BJ (cell line): ENCODE measurements at places on chromosomes 1 and 21. TPM values are rescaled to one million over a fixed set of nuclear protein-coding genes. Genes with fewer than 3 reads are reported as not detected.

Gene LCE6A
- not detected in 2 replicates for polyA plus RNA-seq

DNA sequence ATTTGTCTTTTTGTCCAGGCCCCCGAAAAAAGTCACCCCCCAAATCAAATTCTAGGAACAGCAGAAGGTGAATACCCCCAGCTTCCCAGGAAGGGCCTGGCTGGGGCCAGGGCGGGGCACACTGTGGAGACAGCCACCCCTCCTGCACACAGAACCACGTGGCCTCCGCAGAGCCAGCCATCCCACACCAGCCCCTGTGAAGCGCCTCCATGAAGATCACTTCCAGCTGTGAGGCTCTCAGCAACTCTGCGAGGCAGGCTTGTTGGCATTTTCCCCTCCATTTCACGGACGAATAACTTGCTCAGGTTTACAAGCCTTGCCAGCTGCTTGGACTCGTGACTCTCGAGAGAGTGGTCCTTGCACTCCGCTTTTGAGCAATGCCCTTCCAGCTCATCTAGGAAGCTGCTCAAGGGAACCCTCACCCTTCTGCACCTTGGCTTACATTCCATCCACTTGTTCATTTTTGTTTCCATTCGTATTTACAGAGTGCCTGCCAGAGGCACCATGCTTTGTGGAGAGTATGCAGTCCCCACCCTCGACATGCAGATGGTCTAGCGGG lies 48.2 kb downstream of the SYT6 start:
- DNase-seq: no peak

DNA sequence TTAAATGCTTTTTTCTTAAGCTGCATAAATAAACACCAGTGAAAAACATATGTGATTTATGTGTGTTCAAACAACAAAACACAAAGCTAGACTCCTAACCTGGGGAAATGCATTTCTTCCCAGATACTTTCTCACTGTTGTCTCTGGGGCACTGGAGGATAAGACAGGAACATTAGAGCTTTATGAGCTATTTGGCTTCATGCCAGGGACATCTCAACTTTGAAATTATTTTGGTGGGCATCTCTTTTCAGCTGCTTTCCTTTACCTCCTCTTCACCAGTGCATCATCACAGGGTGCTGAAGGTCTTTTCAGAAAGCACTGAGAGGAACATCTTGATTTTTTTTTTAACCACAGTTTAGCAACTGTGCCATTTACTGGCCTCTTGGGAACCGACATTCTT lies 212.9 kb downstream of the DNM3 start:
- no peak for DNase-seq

GRCh38 chr1:111154021-111154999 lies 14.3 kb downstream of the CEPT1 start:
- no peak for DNase-seq

DNA sequence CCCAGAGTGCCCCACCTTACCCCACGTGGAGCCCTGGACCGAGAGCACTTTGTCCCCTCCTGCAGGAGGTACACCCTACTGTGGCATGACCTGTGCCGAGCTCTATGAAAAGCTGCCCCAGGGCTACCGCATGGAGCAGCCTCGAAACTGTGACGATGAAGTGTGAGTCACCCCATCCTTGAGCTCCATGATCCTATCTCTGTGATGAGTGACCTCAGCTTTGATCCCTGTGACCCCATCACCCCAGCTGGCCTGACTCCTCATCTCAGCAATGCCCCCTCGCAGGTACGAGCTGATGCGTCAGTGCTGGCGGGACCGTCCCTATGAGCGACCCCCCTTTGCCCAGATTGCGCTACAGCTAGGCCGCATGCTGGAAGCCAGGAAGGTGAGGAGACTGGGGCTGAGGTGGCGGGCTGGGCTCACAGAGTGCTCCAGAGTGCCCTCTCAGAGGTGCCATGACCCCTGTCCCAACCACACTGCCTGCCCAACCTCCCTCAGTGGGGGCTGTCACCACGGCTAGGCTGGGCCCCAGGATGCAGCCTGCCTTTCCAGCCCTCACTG lies 16.2 kb upstream of the MPL start:
- DNase-seq: no peak

GRCh38 chr1:199221371-199222150 lies 582.7 kb downstream of the PTPRC start:
- no peak for DNase-seq

DNA sequence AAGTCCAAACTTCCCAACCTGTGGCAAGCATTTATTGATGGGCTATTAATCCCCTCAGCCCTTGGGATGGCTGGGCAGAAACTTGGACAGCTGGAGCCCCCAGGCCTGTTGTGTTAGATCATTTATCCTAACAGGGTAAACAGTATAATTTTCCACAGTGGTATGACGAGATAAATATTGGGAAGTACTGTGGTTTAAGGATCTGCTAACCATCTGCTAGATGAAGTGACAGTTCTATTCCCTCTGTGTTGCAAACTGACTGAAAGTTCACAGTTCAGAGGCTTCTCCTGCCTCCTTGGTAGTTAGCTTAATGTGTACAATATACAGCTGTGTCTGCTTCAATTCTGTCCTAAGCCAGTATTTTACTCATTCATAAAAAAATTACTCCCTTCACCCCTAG lies 127.5 kb upstream of the CHODL start:
- no peak for DNase-seq

GRCh38 chr1:183807549-183808168 lies 2.7 kb downstream of the RGL1 start:
- DNase-seq: peak; percentile 52

- no peak for DNase-seq
Observed at GRCh38 chr1:60342569-60342968, 269.0 kb upstream of the C1orf87 start.

DNA sequence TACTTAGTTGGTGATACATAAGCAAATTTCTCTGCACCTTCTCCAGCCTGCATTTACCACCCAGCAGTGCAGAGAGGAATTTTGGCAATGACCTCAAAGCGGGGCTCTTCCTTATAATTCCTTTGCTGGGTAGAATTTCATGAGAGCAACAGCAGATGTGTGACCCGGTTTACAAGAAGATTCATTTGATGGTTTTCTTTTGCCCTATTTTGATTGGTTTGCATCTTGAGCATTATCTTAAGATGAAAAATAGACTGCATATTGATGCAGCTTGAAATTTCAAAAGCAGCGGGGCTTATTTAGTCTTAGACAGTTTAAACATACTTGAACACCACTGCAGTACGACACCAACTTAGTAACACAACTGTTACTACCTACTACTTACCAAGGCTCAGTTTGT lies 378.9 kb downstream of the TTLL7 start:
- no peak for DNase-seq

GRCh38 chr1:225911191-225912130 lies 12.6 kb downstream of the PYCR2 start:
- DNase-seq: no peak

DNA sequence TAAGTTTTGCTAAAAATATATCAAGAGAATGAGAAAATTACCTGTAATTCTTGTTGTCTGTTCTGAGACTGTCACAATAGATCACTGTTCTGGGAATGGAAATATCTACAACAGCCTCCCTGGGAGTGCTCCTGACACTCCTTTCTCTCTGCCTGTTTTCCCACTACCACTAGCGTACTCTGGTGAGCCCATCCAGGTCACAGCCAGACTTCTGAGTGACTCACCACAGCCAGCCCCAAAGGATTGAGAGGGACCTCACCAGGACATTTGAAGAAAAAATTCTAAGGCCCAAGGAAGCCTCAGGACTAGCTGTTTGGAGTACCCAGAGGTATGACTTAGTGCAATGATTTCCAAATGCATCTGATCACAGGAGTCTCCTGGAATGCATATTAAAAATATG lies 39.0 kb upstream of the TADA1 start:
- DNase-seq: no peak

Gene SLC22A15
- 6.4 and 9.2 TPM in 2 replicates for polyA plus RNA-seq

Gene GPA33
- polyA plus RNA-seq: not detected in 2 replicates
